Muscle of back (tissue), 13 donors: ENCODE measurements at places on chromosomes 5 and 9.

DNA sequence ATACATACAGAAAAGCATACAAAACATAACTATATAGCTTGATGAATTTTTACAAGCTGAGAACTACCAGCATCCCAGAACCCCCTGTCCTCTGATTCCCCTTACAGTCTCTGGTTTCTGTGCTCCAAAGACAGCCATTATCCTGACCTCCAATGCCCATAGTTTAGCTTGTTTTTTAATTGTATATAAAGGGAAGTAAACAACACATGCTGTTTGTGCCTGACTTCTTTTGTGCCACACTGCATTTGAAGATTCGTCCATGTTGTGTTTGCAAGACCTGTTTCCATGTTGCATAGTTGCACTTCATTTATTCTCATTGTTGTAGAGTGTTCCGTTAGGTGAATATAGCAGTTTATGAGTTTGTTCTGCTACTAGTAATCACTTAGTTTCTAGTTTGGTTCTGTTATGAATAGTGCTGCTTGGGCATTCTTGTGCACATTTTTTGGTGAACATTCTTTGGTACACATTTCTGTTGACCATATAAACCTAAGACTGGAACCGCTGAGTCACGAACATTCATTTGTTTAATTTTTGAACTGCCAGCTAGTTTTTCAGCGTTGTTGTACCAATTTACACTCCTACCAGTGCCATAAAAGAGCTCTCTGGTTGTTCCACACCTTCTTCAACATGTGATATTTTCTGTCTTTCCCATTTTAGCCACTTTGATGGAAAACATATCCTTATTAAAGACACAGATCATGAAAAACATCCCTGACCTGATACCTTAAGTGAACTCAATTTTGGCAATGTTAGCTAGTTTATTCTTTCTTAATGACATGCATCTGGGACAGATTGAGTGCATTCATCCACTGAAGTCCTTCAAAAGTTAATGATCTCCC is 78.1 kb upstream of the ANXA1 start:
- DNase-seq, result no peak

GRCh38 chr9:137784046-137784445 is 93.5 kb upstream of the CACNA1B start:
- no peak for DNase-seq

DNA sequence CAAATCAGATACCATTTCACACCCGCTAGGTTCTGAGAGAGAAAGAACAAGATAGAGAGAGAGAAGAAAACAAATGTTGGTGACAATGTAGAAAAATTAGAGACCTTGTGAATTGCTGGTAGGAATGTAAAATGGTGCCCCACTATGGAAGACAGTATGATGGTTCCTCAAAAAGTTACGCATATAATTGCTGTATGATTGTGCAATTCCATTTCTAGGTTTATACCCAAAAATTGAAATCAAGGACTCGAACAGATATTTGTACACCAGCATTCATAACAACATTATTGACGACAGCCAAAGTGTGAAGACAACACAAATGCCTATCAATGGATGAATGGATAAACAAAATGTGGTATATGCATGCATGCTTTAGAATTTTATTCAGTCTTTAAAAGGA is 74.5 kb upstream of the MAP3K1 start:
- DNase-seq, result no peak

DNA sequence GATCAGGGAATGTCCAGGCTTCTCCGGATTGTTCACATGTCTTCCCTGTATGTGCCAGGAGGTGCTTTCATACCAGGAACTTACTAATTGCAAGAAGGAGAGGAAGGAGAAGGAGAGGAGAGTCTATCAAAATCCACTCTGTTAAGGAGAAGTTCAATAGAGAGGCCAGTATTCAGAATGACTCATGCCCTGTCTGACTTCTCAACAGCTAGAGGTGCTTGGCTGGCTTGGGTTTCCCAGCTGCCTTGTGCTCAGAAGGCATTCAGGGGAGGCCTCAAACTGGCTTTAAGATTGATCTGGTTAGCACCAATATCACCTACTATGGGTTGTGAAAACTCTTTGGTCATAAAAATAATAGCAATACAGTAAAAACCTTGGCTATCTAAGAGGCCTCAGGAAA is 167.9 kb upstream of the GLRA1 start:
- DNase-seq, result no peak

DNA sequence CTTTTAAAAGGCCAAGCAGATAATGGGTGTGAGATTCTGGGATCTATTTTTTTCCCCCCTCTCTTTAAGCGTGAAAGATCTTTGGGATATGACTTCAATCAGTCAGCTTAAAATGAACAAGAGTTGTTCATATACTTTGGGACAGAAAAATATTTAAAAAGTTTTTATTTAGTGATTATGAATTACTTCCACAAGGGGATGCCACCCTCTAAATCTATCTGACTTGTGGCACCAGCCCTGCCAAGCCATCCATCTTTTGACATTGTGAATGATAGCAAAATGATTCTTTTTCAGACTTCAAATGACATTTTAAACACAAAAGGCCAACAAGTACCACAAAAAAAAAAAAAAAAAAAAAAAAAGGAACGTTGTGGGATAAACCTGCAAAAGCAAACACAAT is 111.0 kb upstream of the HMHB1 start:
- no peak for DNase-seq

- DNase-seq, result no peak
Measured at GRCh38 chr9:116924462-116925110, 237.5 kb downstream of the TRIM32 start.

DNA sequence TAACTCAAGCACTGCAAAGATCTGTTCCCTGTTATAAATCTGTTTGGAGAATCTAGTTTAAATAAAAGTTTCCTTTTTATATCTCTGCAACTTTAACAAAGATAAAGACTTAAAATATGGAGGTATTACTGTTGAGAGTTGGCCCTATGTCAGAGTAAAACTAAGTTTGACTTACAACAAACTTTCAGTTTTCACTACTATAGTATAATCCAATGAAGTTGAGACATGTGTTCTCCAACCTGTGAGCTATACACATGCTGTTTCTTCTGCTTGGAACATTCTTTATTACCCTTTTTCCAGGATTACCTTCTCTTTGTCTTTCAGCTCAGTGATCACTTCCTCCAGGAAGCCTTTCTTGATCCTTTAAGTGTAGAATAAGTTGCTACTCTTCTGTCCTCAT is 1109.3 kb downstream of the MAT2B start:
- no peak for DNase-seq

GRCh38 chr9:3868466-3868865 is 342.7 kb upstream of the RFX3 start:
- no peak for DNase-seq

DNA sequence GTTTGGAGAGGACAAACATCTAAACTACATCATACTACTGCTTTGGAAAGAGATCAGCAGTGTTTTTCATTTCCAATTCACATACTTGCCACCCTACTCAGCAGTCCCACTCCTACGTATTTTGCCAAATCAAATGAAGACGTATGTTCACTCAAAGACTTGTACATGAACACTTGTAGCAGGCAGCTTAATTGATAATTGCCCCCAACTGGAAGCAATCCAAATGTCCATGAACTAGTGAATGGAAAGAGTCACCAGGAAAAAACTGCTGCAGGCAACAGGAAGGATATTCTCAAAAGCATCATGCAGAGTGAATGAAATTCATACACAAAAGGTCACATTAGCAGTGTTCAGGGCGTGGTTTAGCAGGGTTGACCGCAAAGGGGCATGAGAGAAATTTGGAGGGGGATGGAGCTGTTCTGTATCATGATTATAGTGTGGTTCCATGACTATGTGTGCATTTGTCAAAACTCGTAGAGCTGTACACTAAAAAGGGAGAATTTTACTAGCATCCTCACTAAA is 38.8 kb downstream of the PAEP start:
- DNase-seq, result no peak

GRCh38 chr5:157143127-157143971 is 684 bp upstream of the MED7 start:
- no peak for DNase-seq

GRCh38 chr5:167294882-167295680 is 996.4 kb upstream of the WWC1 start:
- DNase-seq, result peak; percentile 37

DNA sequence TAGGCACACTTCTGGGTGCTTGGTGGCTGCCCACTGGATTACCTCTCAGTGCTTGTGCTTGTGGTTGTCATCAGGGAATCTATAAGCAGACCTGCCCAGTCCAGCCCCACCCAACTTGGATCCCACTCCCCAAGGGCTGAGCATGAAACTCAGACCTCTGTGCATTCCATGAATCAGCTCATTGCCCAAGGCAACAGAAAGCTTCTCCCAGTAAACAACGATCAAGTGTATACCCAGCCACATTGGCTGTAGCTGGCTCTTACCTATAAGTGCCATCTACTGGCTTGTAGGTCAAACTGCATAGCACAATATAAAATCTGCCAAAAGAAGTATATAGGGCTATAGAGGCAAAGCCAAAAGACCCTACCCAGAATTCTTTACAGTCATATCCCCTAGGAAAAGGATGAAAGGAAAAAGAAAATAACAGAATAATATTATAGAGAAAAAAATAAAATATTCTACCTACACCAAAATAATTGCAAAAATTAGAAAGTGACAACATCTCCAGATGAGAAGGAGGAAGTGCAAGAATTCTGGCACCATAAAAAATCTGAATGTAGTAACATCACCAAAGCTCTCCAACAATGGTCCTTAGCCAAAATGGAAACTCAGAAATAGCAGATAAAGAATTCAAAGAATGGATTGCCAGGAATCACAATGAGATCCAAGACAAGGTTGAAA is 321.0 kb upstream of the TRPC7 start:
- DNase-seq, result no peak

- no peak for DNase-seq
Measured at GRCh38 chr9:2087500-2088313, 72.6 kb downstream of the SMARCA2 start.

GRCh38 chr9:36845844-36846243 is 188.2 kb downstream of the PAX5 start:
- no peak for DNase-seq

- no peak for DNase-seq
Measured at GRCh38 chr9:133754187-133754586, 16.0 kb upstream of the SARDH start.

DNA sequence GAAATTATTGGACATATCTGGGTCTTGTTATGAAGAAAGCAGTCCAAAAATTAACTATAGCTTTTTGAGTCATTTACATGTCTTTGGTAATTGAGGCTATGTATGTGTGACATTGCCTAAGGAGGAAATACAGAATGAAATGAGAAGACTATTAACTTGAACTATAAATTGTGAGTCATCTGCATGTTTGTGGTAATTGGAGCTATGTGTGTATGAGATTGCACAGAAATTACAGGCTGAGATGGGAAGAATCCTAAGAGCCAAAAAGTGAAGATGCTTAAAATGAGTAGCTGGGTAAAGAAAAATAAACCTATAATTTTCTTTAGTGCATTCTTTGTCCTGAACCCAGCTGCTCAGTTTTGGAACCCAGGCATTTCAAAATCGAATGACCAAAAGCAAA is 747.6 kb upstream of the EDIL3 start:
- DNase-seq, result no peak

DNA sequence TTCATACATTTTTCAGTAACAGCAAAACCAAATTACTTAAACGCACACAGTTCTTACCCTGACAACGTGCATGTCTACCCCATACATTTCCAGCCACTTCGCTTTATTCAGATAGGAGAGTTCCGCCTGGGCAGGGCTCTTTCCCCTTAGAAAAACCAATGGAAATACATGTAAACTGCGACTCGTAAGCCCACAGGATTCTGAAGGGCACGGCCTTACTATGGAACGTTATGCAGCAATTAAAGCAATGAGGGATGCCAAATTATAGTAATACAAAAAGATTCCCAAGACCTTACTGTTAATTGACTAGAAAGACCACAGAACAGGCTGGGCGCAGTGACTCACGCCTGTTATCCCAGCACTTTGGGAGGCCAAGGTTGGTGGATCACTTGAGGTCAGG is 64.5 kb downstream of the EPB41L4B start:
- DNase-seq, result no peak

DNA sequence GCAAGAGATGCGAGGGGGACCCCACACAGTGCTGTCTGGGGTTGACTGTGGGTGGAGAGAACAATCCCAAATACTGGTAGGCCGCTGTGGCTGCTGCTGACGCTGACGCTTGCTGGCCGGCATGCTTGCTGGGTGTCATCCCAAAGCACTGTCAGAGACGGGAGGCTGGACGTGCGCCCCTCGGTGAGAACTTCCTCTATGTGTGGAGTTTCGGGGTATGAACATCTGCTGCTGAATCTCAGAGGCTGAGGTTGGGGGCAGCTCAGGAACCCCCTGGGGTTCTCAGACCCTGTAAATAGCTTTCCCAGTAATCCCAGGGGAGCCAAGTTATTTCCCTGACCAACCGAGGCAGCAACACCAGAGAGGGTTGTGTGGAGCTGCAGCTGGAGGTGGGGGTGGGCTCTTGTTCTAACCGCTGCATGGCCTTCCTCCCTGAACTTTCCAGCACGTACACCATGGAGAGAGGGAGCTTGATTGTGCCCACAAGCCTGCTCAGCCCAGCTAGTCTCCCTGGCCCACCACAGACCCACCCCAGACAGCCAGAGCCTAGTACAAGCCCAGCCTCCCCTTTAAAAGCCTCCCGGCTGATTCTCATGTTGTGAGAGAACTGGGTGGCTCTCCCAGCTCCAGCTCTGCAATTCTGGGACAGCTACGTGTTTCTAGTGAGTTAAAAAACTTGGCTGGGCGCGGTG is 21.8 kb upstream of the SLC12A7 start:
- DNase-seq, result no peak

DNA sequence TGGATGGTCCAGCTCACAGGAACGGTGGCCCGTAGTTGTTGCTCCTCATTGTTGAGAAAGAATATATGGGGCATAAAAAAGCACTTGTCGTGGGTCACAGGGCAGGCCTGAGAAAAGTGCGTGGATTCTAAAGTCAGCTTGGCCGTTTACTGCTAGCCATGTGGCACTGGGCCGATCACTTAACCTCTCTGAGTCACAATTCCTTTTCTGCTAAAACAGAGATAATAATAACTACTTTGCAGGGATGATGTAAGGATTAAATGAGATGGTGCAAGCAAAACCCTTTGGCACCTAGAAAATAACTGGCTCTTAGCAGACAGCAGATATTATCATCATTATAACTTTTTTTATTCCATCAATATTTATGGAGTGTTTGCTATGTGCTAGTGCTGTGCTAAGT is 579.7 kb downstream of the CCDC171 start:
- DNase-seq, result no peak

DNA sequence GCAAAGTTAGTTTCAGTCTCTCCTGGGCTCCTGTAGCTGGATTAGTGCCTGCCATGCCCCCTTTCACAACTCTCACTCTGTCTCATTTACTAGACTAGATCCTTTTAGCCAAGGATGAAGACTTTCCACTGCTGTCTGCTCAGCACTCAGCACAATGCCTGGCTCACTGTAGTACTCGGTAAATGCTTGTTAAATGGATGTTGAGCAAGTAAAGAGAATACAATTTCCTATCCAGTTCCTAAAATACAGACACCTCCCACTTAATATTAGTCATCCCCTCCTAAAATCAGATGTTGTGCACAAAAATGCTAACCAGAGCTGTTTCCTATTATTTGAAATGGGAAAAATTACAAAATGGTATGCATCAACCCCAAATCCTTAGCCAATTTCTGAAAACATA is 195.8 kb downstream of the SREK1 start:
- DNase-seq, result no peak
